ENCODE measurements at places on chromosomes 7 and 10.
A peak's percentile ranks its signal among the peaks of the same experiment; 100 is the strongest.

DNA sequence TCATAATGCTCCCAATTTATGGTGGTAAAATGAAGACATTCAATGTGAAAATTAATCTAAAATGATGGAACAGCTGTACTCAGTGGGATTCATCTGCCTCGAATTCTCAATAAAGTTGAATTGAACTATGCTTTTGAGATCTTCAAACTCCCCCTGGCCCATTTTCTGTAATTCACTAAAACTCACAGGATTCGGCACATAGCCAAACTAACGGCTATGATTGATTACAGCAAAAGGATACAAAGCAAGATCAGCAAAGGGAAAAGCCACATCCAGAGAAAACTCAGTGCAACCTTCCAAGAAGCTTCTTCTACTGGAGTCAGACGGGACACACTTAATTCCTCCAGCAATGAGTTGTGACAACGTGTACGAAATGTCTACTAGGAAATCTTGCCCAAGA is 307.5 kb downstream of the CNTNAP2 start:
- no peak for DNase-seq

DNA sequence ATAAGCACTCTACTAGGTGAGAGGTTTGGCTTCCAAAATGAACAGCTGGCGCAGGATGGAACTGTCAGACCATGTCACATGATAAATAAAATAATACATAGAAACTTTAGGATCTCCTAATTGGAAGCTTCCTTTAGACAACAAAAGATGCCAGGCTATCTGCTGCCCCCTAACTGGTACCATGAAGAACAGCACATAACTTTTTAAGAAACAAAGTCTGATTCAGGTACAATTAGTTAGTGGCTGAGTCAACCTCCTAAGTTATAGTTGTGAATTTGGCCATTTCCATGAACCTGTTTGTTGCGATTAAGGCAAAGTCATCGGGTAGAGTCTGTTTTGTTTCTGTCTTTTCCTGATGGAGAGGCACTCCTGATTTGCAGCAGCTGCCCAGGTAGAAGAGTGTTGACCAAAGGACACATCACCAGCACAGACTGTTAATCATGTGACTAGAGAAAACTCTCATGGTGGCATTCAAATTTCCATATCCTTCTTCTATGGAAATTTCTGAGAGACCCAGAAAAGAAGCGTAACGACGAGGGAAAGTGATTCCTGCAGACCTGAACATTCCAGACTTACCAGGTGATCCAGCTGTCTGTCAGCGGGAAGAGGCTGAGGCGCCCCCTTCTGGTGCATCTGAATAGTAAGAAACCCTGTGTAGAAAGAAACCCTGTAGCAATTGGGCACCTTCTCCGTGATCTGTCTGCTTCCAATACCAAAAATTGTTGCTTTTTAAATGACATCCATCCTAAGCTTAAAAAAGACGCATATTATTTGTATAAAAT is 8.6 kb upstream of the INHBA start:
- DNase-seq = no peak

GRCh38 chr10:132774902-132775863 is 10.8 kb downstream of the NKX6-2 start:
- no peak for DNase-seq

- DNase-seq = peak; percentile 63
Observed at GRCh38 chr10:46298477-46299285, 11.9 kb downstream of the ANTXRL start.

- DNase-seq = peak; percentile 20
Observed at GRCh38 chr7:92260248-92260781, 14.5 kb downstream of the ANKIB1 start.

GRCh38 chr7:94104301-94104700 is 100.1 kb upstream of the BET1 start:
- DNase-seq = no peak

DNA sequence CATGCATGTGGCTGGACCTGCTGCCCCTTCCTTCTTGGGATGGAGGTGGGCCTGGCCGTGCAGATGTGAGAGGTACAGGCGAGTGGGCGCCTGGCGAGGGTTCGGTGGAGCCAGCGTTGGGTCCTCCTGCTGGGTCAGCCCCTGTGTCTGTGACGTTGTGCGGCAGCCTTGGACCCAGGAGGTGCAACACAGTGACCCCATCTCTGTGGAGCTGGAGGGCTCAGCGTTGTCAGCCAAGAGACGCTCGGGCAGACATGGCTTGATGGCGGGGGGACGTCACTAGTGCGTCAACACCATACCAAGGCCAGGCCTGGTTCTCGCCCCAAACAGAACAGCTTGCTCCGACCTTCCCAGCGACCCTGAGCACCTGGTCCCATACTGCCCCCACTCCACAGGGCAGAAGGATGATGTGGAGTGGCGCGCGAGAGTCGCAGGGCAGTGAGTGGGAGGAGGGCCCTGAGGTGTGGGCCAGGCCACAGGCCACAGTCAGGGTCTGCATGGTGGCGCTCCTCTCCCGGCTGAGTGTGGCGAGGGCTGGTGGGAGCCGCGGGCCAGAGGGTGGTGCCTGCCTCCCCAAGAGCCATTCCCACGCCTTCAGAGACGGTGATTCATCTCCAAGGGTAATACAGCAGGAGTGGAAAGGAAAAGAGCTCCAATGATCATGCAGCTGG is 184.4 kb downstream of the DNAJB6 start:
- no peak for DNase-seq

GRCh38 chr10:61559615-61560014 is 103.1 kb upstream of the CABCOCO1 start:
- DNase-seq = no peak

- DNase-seq = no peak
Observed at GRCh38 chr10:71381611-71382010, 15.1 kb upstream of the CDH23 start.

DNA sequence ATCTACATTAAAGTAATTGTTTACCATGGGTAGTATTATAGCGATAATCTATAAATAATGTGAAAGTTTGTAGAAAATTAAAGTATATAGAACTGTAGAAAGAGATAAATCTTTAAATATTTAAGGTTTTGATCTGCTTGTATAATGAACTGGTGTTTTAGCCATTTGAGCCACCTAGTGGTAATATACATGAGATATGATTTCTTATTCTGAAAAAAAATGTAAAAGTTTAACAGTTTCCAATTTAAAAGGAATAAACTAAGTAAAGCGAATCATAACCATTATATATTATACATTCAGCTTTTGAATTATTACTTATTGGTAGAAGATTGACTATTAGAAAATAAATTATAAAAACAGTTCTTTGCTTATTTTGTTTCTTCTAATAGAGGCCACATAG is 91.2 kb downstream of the OTUD1 start:
- peak; percentile 17 for DNase-seq

- DNase-seq = no peak
Observed at GRCh38 chr7:51927738-51928137, 611.1 kb upstream of the COBL start.

DNA sequence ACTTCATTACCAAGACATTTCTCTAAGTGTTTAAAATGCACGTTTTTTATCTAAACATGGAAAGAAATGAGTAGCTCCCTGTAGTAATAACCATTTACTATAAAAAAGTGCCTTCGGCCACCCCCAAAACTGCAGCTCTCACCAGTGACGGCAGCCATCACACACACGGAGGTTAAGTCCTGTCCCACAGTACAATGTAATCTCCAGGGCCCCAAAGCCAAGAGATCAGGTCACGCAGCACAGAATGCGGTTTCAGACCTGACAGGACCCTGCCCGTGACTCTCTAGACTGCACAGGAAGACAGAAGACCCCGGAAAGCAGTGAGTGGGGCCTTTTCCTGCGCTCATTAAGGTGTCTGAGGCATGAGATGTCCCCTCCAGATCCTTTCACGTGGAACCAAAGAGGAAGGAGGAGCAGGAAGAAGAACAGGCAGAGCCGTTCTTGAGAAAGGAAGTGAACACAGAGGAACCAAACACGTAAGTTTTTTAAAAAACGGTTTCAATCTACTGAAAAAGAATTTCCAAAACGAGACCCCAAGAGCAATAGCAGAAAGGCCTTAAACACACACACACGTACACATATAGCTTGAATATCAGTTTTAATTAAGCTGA is 125.7 kb downstream of the ZMYND11 start:
- DNase-seq = no peak

DNA sequence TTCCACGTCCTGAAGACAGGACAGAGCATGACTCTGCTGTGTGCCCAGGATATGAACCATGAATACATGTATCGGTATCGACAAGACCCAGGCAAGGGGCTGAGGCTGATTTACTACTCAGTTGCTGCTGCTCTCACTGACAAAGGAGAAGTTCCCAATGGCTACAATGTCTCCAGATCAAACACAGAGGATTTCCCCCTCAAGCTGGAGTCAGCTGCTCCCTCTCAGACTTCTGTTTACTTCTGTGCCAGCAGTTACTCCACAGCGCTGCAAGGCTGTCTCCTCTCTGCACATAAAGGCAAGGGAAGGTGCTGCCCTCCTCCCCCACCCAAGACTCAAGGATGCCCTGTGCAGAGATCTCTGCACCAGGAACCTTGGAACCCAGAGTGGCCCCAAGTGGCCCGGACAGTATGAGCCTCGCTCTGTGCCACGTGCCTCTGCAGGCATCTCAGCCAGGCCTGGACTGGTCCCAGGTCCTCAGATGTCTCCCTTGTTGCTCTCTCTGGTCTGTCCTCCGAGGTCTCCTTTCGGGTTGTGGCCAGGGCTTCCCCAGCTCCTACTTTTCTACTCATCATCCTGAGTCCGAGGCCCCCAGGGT is 230.3 kb upstream of the PRSS58 start:
- DNase-seq = peak; percentile 70
